ENCODE measurements at places on chromosomes 7 and 10.

DNA sequence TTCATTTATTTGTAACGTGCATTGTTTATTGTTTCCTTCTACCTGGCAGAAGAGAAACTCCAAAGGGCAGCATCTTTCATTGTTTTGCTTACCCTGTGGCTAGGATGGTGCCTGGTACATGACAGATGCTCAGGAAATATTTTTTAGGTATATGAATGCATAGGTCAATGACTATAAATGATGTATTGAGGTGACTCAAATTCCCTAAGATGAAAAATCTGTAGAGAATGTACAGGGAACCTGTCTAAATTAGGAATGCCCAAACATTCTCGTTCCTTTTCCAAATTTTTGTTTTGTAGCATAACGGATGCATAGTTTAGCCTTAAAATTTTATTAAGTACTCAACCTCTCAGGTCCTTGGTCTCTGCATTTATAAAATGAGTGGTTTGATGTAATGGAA, 71.6 kb downstream of the NRP1 start:
- DNase-seq = no peak

DNA sequence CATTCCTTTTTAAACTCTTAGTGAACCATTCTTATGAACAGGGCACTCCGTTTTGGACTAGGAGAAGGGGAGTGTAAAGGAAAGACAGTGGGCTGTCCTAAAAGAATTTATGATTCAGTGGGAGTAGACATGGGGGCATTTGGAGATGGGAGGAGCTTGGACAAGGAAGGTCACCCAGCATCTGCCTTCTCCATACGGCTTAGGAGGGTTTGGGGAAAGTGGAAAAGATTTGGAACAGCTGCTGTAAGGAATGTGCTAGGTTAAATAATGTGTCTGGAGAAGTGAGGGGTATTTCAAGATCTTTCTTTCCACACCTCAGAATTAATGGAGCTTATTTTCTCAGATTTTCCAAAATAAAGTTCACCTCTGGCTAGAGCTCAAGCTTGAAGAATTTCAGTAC, 24.0 kb downstream of the SLC35G1 start:
- DNase-seq = no peak

- no peak for DNase-seq
Measured at GRCh38 chr7:114647518-114647917, 232.9 kb downstream of the FOXP2 start.

DNA sequence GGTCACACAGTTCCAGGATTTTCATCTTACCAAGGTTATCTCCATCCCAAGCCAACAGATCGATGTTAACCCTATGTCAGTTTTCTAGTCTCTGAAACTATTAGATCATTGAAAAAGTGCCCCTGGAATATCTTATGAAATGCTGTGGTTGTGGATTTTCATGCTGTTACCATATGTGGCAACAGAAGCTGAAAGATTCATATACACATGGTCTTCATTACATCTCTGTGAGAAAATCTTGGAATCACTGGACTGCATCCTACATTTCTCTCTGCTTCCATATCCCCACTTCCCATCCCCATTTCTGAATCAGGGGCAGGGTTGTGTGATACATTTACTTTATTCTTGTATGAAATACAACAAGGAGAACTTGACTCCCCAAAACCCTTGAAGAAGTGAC, 146.1 kb downstream of the SLC16A9 start:
- DNase-seq = no peak

DNA sequence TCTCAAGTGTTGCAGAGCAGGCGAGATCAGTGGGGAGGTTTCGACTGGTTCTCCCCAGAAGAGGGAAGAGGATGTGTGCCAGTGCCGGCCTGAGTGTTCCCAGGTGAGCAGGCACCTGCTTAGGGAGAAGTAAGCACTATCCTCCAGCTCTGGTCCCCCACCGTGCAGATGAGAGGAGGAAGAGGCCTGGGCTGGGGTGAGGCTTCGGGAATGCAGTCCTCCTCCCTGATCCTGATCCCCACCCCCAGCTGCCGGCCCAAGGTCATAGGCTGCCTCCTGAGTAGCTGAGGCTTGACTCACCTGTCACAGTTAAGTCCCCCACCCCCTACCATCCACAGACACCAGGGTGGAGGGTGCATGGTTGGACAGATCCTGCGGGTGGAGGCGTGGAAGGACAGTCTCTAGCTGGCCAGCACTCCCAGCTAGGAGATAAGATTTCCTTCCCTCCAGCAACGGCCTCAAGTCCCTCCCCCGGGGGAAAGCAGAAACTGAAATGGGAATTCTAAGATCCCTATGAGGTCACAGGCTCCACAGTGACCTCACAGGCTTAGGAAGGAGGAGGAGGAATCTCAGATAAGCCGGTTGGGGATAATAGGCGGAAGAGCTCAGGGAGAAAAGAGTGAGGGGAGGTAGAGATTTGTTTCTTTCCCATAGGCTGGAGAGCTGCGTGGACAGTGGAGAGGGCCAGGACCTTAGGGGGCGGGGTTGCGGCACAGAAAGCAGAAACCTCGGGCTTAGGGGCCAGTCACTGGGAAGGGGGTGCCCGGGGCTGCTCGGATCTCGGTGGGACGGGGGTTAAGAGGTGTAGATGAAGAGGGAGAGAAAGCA, 1.0 kb downstream of the LRCH4 start:
- DNase-seq = no peak

- DNase-seq = no peak
Measured at GRCh38 chr10:109744020-109744419, 179.3 kb downstream of the XPNPEP1 start.

DNA sequence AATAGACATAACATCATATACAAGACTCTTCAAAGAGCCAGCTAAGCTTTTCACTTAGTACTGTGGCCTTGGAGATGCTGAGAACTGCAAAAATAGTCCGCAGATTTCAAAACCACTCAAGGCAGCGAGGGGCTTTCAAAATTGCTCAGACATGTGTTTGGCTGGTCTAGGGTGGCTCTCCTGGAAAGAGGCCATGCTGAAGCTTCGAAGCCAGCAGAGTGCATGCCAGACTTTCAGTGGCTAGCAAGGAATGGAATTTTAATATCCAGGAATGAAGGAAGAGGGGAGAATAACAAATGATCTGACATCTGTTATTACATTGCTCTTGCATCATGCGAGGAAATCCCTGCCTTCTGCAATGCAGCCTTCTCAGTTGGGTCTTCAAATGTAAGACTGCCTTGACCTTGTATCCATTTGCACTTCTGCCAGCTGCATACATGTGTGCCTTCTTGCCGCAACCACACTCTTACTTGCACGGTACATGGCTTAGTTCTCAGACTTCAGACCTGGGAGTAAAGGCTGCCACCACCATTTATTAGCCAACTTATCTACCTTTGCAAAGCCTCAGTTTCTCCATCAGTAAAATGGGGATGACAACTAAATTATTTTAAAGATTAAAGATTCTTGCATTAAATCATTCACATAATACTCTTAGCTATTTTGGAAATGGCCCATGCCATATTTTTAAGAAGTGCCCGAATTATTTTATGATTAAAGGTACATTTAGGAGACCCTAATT, 55.9 kb downstream of the ITIH5 start:
- no peak for DNase-seq

DNA sequence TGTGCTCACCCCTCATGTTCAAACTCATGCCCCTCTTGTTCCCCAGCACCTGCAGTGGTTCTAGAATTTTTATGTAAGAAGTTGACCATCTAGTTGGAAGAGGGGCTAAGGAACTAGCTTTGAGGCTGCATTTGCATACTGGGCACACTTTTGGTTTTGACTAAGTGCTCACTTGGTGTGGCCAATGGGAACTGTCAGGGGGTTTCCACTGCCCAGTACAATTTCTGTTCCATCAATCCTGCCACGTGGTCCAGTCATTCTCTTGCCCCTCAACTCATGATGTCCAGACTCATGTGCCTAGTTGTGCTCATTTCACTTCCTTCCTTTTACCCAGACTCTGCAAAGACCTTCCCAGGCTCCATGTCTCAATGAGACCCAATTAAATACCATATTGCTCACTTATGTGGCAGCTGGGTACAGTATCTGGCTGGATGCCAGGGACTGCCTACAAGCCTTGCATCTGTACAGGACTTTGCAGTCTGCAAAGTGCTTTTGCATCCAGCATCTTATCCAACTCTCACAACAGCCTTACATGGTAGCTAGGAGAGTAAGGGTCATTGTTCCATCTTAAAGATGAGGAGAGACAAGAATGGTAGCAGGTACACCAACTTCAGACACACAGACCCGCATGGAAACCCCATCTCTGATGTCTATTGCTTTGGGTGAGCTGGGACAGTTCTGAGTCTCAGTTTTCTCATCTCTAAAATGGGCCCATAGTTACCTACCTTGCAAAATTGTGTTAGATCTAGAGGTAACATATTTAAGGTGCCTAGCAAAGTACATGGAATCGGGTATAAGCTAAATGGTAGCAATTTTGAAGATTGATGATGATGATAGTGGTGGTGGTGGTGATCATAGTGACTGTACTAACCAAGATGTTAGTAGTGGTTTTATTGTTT, 30.1 kb upstream of the KCNMA1 start:
- DNase-seq = no peak

DNA sequence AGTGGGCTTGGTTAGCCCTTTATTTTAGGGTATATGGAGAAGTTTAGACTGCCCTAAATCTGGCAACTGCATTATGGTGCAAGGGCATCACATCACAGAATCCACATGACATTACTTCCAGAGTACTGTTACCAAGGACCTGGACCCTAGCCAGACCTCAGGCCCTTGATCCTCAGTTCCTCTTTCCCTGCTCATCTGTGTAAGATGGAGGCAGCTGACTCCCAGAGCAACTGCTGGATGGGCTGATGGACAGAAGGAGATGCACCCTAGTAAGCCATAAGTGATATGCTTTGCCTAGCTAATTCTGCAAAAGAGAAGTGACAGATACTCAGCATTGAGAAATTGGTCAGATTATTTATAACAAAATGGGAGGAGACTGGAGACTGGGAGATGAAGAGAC, 131.7 kb downstream of the DYNC1I1 start:
- DNase-seq = no peak

DNA sequence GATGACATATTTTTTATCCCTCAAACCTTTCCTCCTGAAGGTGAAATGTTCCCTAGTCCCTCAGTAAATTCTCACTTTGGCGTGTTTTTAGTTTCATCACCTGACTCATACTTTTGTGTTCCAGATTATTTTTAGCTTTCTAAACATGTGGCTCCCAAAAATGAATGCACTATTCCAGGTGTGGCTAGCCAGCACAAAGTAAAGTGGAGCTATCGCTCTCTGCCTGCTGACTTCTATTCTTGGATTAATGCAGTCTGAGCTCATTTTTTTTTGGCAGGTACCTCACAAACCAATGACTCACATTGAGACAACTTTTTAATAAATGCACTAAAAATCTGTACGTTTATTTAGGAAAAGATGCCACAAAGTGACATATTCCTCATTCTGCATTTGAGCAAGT, 58.8 kb upstream of the LANCL2 start:
- no peak for DNase-seq

DNA sequence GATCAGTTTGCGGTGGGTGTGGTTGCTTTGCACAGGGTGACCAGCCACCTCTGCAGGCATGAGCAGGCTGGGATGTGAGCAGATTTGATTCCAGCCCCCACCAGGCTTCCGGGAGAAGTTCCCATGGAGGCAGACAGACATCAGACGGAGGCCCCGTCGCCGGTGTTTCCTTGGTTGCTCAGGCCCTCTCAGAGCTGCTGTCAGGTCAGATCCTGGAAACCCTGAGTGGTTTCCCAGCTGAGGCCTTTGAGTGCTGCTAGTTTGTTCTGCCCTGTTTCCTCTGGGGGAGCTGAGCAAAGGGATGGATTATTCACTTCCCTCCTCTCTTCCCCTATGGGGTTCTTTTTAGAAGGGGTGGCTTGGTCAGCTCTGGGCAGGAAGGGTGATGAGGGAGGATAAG, 62.2 kb downstream of the FAM241B start:
- DNase-seq = no peak

GRCh38 chr7:130486954-130487436, 4.9 kb upstream of the MEST start:
- no peak for DNase-seq

- DNase-seq = no peak
Measured at GRCh38 chr10:506451-507354, 182.8 kb downstream of the DIP2C start.

- DNase-seq = no peak
Measured at GRCh38 chr10:127368929-127369328, 172.5 kb upstream of the INSYN2A start.

DNA sequence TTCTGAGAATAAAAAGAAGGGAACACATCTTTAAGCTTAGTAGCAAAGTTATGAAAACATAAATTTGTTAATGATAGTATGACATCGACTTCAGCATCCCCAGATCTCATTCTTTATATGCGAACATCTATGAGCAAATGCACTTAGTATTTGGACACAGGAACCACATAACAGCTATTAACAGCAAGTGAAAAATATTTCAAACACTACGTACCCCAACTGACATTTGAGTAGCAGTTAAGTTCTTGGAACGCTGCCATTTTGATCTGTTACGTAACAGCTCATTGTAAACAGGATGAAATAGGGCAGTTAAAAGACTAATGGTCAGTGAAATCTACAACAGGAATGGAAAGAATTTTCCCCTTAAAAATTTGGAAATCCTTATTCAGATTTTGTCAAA, 428.9 kb downstream of the TNS3 start:
- DNase-seq = no peak

GRCh38 chr10:50286517-50286916, 35.2 kb upstream of the ASAH2 start:
- no peak for DNase-seq

DNA sequence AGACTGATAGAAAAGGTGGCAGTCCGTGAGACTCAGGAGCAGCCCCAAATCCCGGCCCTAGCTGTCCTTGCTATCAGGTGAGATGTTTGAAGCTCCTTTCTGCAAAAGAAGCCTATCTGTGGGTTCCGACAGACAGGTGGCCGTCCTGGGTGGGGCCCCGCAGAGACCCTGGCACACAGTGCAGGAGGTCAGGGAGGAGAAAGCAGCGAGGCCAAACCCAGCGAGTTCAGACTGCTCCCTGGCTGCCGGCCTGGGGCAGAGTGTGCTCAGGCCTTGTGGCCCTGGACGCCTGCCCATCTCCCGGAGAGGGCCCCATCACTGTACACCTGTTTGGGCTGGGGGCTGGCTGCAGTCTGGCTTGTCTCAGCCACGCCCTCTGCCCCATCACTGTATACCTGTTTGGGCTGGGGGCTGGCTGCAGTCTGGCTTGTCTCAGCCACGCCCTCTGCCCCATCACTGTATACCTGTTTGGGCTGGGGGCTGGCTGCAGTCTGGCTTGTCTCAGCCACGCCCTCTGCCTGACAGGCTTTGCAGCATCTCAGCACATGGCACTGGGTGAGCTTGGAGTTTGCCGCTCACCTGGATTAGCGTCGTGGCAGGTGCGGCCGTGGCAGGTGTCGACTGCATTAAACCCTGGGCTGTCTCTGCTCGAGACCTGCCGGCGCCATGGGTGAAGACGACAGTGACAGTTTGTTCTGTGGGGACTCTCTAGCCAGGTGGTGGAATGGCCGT, 11.8 kb upstream of the PRKAR1B start:
- no peak for DNase-seq

- DNase-seq = no peak
Measured at GRCh38 chr10:133167693-133168616, 7.9 kb downstream of the KNDC1 start.

All from activated T-cell treated with anti-CD3 and anti-CD28 coated beads for 48 hours (primary cell).